ENCODE measurements at places on chromosomes 3 and 15. TPM values are rescaled to one million over a fixed set of nuclear protein-coding genes. Genes with fewer than 3 reads are reported as not detected.

- H3K27ac ChIP-seq, result no peak overlapping the region
- H3K4me3 ChIP-seq, result no peak overlapping the region
- H3K27me3 ChIP-seq, result no peaks in the 10 kb centered on the region
- peaks cover 2% of the 10 kb centered on the region for H3K36me3 ChIP-seq
- DNase-seq, result no peak
Observed at GRCh38 chr3:114867359-114867758, 279.7 kb downstream of the ZBTB20 start.

PLA2G4D gene
- total RNA-seq, result not detected

GOLGA6D gene
- total RNA-seq, result not detected

DNA sequence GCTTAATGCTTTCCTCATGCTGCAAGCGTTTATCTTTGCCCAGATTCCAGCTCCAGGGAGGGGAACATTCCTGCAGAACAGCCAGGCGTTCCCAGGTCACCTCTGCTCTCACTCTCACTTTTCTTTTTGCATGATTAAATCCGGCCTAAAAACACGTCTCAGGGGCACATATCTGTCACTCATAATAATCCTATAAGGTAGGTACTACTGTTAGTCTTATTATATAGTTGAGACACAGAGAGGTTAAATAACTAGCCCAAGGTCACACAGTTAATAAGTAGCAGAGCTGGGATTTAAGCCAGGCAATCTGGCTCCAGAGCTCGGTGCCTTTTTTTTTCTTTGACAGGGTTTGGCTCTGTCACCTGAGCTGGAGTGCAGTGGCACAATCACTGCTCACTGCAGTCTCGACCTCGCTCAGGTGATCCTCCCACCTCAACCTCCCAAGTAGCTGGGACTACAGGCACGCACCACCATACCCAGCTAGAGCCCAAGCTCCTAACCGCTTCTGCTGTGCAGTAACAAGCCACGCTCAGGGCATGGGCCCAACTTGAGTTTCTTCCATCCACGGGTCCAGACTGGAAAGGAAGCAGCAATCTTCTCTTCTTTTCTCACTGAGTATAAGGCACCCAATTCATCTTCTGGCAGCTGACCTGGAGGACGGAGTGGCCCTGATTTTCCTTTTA, 96.5 kb downstream of the LIPC start:
- no peak overlapping the region for H3K27ac ChIP-seq
- peaks cover 7% of the 10 kb centered on the region for H3K27me3 ChIP-seq
- H3K4me1 ChIP-seq, result no peaks in the 10 kb centered on the region
- no peak for DNase-seq

STRC gene
- 0.33 TPM for total RNA-seq

GRAMD2A gene
- not detected for total RNA-seq

DGKG gene
- total RNA-seq, result not detected

SEMA5B gene
- not detected for total RNA-seq
